ENCODE measurements at places on chromosomes 2 and 18.

DNA sequence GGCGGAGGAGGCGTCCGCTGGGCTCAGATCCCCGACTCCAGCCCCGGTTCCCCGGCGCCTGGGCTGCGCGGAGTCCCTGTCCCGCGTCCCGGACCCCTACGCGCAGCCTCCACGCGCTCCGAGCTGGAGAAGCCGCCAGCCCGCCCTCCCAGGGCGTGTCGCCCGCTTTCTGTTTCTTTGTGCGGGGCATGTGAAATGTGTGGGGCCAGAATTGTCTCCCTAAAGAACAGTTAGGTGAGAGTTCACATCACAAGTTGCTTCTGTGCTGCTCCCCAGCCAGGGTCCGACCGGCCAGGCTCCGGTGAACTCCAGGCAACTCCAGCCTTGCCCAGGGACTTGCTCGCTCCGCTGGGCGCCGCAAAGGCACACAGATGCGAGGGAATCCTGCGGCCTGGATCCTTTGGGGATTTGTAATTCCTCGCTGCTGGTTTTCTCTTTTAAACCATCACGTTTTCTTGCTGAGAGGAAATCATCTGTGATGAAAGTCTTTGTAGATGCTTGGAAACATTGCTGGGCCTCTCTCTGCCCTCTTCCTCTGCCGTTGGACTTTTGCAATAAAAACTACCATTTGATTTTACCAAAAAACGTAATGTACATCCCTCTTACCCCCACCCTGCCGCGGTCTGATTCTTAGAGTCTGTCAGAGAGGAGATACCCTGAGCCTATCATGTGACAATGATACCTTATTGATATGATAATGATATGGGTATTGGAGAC lies 631 bp downstream of the GYPC start:
- no peak for DNase-seq

DNA sequence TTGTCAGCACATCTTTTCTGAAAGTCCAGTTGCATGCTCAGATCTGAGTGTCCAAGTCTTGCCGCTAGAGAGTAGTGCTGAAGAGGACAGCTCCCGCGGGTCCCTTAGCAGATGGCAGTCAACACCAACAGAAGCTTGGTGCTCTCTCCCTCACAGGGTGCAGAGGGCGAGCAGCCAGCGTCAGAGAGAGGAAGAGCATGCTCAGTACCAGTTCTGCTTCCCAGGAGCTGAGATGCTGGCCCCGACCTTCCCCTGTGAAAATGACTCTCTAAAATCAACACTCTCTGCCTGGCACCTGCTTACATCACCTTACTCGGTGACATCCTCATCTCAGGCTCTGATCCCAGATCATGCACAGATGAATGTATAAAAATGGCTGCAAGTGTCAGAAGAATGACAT lies 86.0 kb upstream of the TWIST2 start:
- no peak for DNase-seq

- no peak for DNase-seq
These were observed 1956.7 kb upstream of the PIK3C3 start for GRCh38 chr18:39998317-39998716.

DNA sequence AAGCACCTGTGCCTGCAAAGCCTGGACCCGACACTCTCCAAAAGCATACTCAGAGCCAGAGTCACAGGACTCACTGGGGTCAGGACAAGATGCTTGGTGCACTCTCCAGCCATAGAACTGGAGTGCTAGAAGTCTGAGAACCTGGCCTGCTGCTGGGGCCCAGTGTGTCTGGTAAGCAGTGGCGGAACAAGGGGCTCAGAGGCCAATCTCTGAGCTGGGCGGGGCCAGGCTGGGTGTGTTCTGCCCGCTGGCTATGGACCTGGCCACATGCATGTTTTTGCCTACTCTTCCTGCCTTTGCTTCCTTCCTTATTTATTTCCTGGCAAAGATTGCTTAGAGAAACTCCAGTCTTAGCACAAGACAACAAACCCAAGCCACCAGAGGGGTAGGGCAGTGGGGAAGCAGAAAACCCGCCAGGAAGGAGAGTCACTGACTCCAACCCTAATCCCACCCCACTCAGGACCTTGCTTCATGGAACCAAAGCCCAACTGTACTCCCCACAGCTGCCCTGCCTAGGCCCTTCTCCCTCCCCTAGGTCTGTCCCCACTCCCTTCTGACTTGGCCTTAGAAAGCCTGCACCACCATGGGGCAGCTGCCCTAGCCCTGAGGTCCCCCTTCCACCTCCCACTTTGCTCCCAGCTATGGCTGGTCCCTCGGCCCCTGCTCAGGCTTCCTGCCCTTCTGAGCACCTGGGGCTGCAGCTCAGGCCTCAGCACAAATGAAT lies 315.5 kb downstream of the CELF4 start:
- DNase-seq, result no peak

DNA sequence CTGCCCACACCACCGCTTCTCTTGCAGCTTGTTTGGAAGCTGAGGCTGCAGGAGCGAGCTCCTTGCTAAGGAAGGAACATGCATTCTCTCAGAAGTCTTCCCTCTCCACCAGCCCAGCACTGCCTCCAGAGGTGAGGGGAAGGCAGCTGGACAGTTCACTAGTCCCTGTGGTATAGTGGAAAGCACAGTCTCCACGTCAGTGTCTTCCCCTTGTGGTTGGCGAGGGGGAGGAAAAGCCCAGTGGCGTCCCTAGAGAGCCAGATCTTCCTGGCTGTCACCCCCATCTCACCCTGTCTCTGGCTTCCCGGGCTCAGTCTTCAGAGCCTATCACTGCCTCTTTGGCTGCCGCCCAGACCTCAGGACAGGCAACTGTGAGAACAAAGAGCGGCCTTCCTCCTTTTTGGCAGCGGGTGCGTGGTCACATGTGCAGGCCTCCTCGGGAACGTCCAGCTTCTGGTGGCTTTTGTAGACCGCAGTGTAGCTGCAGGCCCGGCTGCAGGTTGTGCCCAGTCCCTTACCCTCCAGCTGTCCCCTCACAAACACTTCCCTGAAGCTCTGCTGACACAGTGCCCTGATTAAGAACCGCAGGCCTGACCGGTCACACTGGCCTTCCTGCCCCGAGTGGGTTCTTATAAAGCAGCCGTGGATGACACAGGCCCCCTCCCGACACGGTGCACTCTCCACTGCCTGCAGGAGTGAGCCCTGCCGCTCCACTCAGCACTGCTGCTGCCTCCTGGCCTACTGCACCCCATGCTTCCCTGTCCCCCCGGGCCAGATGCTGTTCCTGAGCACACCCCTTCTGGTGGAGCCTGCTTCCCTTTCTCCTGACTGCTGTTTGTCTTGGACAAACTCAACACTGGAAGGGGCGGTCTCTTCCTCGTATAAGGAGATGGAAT lies 90.9 kb downstream of the RNF144A start:
- no peak for DNase-seq

DNA sequence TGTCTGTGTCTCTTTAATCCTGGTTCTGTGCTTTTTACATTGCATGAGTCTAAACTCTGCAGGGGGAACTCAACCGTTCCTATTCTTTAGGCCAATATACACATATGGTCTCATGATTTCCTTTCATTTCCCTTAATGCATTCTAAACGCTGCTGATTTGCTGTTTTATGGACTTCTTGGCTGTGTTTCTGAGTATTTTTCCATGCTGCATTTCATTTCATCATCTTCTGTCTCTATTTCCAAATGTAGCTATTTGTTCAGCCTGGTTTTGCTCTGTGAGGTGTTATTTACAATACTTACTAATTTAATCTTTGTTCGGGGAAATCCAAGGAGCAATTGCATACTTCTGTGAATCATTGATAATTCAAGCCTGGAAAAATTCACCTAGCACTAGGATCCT lies 897.2 kb downstream of the TSN start:
- no peak for DNase-seq

GRCh38 chr2:67130531-67131256 lies 266.4 kb upstream of the ETAA1 start:
- DNase-seq, result no peak

GRCh38 chr2:218006741-218007140 lies 3.9 kb upstream of the TNS1 start:
- DNase-seq, result no peak

DNA sequence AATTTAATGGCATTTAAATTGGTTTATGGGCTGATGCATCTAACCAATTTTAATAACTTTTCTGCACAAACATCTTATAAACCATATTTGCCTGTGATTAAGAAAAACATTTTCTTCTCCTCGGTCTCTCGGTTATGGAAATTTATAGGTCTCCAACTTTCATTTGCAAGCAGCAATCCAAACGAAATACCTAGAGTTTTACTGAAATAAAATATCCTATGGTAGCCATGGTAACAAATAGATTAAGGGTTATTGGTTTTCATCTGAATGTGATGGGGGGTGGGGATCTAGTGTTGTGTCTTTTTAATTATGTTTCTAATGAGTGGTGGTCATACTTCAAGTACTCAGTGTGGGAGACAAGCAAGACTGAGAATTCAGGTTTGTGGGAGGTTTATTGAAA lies 2.9 kb downstream of the KLHL29 start:
- no peak for DNase-seq

- no peak for DNase-seq
These were observed 84.0 kb downstream of the SPP2 start for GRCh38 chr2:234134496-234134895.

- DNase-seq, result no peak
These were observed 27.9 kb downstream of the PIEZO2 start for GRCh38 chr18:11121443-11121849.

DNA sequence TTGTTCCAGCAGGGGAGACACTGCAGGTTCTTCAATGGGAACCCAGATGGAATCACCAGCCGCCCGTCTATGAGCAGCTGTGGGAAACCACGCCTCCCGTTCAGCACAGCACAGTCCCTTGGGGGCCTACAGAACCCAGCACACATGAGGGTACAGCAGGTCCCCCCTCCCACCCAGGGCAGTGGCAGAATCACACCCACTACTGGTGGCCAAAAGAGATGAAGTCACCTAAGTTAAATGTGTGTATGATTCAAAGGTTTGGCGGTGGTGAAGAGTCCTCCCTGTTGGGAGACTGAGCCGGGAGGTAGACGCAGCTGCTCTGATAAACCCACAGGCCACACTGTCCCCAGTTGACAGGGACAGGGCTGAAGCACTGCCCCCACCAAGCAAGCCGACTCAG lies 44.3 kb downstream of the L3MBTL4 start:
- no peak for DNase-seq

- no peak for DNase-seq
These were observed 45.3 kb upstream of the UGP2 start for GRCh38 chr2:63796366-63796765.

DNA sequence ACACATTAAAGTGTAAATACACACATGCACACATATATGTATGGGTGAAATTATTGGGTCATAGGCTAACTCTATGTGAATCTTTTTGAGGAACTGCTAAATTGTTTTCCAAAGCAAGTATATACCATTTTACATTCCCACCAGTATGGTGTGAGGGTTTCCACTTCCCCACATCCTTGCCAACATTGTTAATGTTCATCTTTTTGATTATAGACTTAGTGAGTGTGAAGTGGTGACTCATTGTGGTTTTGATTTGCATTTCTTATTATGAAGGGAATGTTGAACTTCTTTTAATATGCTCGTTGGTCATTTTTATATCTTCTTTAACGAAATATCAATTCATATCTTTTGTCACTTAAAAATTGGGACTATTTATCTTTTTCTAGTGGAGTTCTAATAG lies 181.8 kb upstream of the GCFC2 start:
- DNase-seq, result peak; percentile 38

GRCh38 chr2:239293775-239294430 lies 106.9 kb downstream of the HDAC4 start:
- no peak for DNase-seq

All from bronchial epithelial cell (primary cell).